HFF-Myc (cell line): ENCODE measurements at places on chromosomes 16 and 17.

DNA sequence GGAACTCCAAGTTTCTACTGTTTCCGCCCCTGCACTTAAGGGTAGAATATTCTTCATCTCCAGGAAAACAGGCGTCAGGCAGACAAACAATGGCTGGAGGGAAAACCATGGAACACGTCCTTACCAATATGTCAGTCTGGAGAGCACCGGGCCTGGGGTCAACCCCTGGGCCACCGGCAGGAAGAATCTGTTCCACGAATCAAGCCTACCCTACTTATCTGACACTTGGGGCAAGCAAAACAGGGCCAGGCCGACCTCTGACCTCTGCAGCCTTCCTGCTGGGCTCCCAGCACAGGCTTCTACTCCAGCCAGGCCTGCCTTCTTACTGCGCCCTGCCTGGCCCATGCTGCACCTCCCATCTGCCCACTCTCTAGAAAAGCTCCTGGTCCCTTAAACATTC is 10.1 kb downstream of the VAC14 start:
- no peak for DNase-seq

DNA sequence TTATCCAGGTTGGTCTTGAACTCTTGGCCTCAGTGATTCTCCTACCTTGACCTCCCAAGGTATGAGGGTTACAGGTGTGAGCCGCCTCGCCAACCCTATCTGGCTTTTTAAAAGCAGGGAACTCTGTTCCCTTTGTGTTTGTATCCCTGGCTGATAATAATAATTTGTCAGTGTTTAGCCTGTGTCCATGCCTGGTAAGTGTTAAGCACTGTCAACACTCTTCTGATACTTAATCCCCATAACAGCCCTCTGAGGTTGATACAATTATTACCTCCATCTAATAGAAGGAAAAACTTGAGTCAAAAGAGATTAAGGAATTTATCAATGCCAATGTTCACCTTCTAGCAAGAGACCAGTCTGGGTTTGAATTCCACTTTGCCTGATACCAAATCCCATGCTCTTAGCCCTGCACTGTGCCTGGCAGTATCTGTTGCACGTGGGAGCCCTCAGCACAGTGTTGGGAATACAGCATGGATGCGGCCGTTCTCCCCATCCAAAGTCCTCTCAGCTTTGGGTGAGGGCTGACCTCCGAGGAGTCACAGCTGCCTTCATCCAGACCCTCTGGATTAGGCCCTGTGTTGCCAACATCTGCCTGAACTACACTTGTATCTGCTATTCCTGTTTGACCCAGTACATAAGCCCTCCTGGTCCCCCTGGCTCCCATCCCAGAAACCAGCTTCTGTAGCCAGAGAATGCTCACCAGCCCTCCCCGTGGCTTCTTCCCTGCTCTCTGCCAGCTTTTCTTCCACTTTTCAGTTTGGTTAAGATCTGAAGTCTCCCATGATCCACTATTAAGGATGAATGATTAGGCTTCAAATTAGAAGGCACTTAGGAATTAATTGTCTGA is 335.6 kb upstream of the ASIC2 start:
- DNase-seq: no peak

- no peak for DNase-seq
Observed at GRCh38 chr17:28657756-28658155, 4.0 kb downstream of the SDF2 start.

- no peak for DNase-seq
Observed at GRCh38 chr16:30066761-30067583, 1.4 kb downstream of the ALDOA start.

- DNase-seq: no peak
Observed at GRCh38 chr17:41539979-41540701, 12.0 kb upstream of the KRT19 start.

DNA sequence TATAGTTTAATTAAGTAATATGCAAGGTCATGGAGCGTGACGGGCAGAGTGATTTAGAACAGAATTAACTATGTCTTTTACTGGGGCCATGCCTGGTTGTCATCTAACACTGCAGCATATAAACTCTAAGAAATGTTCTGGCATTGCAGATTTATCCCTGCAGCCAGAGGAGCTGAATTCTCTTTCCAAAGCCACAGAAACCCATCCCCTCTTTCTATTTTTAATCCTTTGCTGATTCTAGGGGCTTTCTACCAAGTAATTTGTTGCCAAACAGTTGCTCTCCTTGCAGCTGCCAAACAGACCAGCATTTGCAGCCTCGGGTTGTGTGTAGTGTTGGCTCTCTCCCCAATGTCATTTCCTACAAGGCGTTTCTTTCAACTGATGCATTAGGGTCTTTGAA is 243.2 kb upstream of the MON1B start:
- peak; percentile 10 for DNase-seq

DNA sequence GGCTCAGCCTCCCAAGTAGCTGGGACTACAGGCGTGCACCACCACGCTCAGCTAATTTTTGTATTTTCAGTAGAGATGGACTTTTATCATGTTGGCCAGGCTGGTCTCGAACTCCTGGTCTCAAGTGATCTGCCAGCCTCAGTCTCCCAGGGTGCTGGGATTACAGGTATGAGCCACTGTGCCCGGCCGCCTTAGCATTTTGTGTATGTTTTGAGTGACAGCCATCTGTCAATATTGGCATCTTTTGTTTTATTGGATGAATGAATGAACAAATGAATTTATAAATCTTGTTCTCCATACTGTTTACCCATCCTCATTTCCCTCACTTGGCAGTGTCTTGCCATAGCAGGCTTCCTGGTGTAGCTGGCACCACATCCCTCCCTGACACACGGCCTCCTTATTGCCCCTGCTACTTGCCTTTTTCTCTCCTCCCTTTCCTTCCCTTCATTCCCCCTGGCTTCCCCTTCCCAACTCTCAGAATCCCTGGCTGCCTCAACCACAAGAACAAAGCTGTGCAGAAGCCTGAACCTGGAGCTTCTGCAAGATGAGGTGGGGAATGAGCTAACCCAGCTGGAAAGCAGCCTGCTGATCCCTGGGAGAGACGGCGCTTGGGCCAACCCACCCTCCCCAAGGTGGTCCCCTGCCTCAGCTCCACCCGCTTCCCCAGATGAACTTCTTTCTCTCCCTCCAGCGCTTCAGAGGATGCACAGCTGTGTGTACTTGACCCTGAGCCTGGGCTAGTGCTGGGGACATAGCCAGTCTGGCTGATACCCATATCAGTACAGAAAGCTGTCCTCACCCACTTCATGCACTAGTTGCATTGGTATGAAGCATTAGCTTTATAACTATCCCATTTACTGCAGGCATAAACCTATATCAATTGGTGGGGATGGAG is 34.3 kb downstream of the WNT9B start:
- no peak for DNase-seq

- no peak for DNase-seq
Observed at GRCh38 chr17:75783069-75783783, 1.4 kb upstream of the UNK start.

DNA sequence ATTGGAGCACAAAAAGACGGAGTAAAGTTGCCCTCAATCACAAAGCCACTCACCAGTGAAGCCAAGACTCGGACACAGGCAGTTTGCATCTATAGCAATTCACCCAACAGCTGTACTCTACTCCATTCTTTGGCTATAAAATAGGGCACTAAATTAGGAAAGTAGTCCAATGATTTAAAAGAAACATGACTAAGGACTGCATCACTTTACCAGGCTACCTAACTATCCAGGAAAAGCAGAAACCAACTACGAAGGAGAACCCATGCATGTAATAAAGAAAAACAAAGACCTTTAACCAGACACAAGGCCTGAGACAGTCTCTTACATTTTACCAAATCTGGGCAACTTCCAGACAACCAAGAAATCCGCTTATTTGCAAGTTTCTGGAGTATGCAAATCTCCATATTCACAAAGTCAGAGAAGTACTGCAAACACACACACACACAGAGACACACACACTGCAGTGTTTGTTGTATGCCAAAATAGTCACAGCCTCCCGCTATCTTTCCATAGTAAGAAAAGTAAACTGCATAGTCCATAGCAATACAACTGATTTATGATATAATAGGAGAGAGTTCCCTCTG is 59.8 kb downstream of the CDH11 start:
- no peak for DNase-seq

GRCh38 chr17:64262198-64262999 is 661 bp downstream of the TEX2 start:
- no peak for DNase-seq

DNA sequence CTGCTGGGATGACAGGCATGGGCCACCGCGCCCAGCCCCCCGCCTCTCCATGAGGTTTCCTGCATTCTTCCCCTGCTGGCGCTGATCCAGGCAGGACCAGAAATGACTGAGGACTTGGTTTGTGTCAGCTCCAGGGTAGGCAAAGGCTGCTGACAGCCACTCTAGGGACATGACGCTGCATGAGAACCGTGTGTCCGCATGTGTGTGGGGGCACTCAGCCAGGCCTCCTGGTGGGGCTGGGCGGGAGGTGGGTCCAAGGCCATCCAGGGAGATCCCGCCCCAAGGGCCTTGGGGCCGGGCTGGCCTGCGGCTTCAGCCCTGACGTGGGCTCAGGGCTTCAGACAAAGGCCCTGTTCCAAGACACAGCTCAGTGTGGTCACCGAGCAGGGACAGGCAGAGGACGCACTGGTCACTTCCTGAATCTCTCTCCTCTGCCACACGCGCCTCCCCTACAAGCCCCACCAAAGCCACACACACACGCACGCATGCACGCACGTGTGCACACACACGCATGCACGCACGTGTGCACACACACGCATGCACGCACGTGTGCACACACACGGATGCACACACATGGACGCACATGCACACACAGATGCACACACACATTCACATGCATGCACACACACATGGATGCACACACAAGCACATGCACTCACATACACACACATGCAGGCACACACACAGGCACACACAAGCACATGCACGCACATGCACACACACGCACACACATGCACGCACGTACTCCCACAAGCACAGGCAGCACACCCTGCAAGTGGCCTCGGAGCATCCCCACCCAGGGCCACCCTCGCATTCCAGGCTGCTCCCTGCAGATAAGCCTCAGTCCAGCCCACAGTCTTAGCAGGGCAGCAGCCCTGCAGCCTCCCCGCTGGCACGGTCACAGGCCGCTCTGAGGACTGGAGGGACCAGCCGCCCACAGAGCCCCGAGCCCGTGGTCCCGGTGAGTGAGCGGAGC is 5.3 kb upstream of the TMEM204 start:
- no peak for DNase-seq

GRCh38 chr16:12587170-12587569 is 216.5 kb downstream of the CPPED1 start:
- no peak for DNase-seq

DNA sequence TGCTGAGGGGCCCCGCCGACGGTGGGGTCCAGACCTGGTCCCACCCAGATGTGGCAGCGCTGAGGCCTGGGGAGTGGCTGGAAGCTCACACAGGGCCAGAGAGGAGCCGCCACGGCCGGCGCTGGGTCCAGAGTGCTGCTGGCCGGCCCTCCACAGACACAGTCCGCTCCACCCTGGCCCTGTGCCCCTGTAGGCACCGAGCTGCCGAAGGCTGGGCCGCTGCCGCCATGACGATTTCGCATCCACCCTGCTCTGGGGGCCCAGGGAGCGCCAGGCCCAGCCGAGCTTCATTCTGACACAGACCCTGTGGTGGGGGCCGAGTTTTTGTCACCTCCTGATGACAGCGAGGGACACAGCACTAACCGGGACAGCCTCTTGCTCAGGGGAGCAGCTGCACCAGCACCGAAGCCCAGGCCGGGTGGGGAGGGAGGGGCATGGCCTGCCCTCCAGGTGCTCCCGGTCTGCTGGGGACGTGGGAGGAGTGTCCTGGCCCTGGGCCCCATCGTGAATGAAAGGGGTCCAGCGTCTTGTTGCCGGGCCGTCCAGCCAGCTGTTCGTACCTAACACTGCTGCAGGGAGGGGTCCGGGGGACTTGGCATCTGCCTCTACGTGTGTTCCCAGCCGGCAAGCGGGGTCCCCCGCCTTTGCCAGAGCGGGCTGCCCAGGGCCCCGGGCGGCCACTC is 27.1 kb upstream of the SSTR5 start:
- no peak for DNase-seq

DNA sequence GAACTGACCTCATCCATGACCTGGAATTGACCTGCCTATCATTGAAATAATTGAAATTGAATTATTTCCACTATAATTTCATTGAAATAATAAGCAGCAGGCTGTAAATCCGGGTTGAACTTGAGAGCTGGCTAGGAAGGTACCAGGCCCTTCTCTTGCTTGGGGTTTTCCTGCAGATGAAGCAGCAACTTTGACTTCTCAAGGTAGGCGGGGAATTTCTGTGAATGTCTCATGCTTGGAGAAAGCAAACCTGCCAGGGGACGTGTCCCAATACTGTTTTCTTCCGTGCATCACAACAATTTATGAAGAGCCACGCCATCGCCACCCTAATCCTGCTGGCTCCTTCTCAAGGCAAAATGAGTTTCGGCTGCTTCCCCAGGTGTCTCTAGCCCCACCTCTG is 97.5 kb upstream of the XYLT1 start:
- no peak for DNase-seq

DNA sequence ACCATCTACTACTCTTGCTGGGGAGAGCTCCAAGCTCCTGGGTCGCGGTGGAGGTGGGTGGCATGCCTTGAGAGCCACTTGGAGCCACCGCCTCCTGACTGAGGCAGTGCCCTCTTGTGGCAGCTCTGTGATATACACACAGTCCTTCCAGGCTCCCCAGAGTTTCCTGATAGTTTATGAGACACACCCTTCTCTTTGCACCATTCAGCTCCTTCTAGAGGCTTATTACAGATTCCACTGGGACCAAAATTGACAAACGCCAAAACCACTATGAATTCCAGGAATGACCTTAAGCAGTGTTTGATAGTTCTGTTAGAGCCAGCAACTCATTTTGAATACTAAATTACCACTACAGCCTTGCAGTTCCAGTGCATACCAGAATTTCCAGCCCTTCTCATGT is 170.1 kb upstream of the CDH13 start:
- DNase-seq: peak; percentile 24

GRCh38 chr16:60230666-60231065 is 1496.5 kb upstream of the GOT2 start:
- DNase-seq: no peak

- no peak for DNase-seq
Observed at GRCh38 chr16:9992441-9992840, 189.8 kb downstream of the GRIN2A start.

DNA sequence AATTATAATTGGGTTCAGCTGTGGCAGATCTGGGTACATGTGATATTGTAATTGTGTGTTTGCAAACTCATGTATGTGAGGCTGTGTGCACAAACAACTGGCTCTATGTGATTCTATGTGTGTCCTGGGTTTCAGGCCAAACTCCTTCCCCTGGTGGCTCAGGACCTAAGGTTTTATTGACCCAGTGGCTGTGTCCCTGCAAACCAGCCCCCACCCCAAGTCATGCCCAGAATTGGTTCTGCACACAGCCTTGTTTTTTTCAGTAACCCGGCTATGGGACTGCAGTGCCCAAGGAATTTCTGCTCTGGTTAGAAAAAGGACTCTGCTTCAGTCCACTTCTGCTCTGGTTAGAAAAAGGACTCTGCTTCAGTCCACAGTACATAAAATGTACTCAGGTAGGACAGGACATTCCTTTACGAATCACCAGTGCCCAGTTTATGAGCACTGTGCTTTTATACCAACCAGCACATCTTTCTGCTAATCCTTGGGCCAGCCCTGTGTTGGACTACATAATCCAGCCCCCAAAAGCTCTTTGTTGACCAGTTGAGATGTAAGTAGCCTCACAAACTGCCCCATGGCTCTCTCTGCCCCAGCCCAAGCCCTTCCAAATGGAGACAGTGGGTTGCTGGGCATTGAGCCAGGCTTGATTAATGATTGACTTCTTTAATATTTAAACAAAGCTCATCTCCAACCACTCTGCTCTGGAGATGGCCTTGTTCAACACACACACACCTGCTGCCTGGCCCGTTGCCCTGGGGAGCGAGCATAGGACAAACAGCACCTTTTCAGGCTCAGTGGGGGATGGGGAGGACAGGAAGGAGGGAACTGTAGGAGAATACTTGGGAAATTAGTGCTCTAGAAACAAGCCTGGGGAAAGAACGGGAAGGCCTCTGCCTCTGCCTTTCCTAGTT is 2.9 kb upstream of the KCNH6 start:
- no peak for DNase-seq
